Activated naive CD8-positive, alpha-beta T cell treated with anti-CD3 and anti-CD28 coated beads, Interleukin-2, amount 10 ng/mL, durations not matched to agents 7 days and 5 days (primary cell): ENCODE measurements at places on chromosomes 4 and X.
A peak's percentile ranks its signal among the peaks of the same experiment; 100 is the strongest.

- DNase-seq, result no peak
Measured at GRCh38 chr4:20844311-20844710, 144.1 kb downstream of the PACRGL start.

- no peak for DNase-seq
Measured at GRCh38 chr4:20271950-20272349, 20.2 kb downstream of the SLIT2 start.

GRCh38 chrX:7586126-7586525 is 256.8 kb upstream of the VCX start:
- no peak for DNase-seq

DNA sequence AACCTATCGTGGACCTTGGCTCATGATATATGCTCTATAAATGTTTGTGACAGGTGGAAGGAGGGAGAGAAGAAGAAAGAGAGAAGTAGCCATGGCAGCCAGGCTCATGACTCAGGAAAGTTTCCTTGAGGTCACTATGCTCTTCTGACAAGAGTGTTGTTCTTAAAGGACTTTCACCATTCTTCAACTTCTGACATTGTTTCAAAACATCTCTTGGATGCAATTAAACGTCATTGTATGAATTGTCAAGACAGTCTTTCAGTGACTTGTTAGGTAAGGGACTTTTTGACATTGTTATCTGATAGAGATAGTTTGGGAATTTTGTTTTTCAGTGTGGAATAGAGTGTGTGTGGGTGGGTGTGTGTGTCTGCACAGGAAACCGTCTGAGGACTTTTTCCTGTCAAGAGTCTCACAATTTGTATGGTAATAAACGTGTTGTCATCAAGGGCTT is 617.0 kb downstream of the MID1IP1 start:
- DNase-seq, result no peak

- DNase-seq, result peak; percentile 36
Measured at GRCh38 chr4:15238720-15239119, 189.1 kb upstream of the C1QTNF7 start.

DNA sequence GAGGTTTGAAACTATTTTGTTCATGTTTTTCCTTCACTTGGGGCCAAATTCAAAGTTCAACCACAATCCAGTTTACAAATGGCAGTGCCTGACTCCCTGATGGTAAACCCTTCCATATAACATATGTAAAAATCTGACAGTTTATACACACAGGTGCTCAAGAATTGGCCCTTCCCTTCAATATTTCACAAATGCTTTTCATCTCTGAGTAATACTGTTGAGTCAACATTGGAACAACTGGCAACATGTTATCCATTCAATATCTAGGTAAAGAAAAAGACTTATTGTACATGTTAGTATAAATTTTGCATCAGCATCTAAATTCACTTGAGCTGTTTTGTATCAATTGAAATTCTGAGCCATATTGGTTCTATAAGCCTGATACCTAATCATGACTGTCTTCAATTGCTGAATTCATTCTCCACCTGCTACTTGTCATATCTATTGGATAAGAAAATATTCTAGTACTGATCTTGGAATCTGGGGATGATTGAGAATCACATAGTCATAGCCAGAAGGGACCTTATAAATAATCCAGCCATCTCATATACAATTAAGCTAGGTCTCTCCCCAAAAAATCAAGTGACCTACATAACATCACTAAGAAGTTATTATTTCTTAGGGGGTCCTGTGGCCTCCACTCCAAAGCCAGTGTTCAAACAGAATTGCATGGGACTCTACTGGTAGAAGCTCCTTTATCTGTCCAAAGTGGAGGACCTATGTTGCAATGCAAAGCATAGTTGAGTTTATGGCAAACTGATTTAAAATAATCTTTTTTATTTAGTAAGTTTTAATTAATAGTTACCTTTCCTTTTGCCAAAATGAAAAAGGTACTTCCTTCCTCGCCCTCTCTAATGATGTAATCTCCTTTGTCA is 61.9 kb downstream of the PRKG2 start:
- DNase-seq, result no peak
